Glutamatergic neuron (in vitro differentiated cells): ENCODE measurements at places on chromosomes 12 and 14.

- DNase-seq: no peak
These were observed 50.1 kb downstream of the ZC3H14 start for GRCh38 chr14:88612981-88613380.

DNA sequence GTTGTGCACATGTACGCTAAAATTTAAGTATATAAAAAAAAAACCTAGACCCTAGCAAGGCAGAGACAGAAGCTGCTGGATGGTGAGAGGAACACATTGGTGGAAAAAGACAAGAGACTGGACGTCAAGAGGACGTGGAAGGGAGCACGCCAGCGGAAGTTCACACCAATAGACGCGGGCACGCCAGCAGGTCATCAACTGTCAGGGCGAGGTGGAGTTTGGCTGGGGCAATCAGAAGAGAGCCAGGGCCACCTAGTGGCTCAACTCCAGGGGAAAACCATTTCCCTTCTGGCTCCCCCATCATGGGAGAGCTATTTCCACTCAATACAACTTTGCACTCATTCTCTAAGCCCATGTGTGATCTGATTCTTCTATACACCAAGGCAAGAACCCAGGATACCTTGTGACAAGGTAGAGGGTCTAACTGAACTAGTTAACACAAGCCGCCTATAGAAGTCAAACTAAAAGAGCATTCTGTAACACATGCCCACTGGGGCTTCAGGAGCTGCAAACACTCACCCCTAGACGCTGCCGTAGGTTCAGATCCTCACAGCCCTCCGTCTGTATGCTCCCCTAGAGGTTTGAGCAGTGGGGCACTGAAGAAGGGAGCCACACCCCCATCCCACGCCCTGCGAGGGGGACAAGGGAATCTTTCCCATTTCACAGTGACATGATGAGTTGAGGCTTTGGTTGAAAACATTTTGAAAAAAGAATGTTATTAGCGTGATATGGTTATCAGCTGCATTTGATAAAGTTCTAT, 702.7 kb downstream of the TMTC2 start:
- DNase-seq: peak; percentile 39

- no peak for DNase-seq
These were observed 1092.8 kb downstream of the TMTC2 start for GRCh38 chr12:83779526-83779925.

- no peak for DNase-seq
These were observed 183.8 kb upstream of the ATP2B1 start for GRCh38 chr12:89892436-89892835.

- no peak for DNase-seq
These were observed 58.7 kb upstream of the STK38L start for GRCh38 chr12:27185234-27186021.
